ENCODE measurements at places on chromosomes 1 and 21.

GRCh38 chr1:45400049-45400448 is 59.8 kb upstream of the MUTYH start:
- DNase-seq = no peak

DNA sequence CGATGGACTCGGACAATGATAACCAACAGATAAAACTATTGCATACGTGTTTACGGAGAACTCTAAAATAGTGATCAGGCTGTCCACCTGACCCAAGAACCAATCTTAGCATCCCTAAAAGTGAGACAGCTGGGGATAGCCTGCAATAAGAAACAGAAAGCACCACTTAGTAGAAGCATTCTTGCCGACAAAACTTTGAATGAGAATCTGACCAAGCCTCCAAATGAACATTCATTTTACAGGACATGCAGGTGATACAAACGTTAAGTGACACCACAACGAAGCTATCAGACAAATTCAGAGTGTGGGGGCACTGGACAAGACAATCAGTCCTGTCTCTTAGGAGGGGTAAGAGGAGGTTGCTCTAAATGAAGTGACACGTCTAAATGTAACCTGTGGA is 1.2 kb downstream of the PSMG1 start:
- no peak for DNase-seq

DNA sequence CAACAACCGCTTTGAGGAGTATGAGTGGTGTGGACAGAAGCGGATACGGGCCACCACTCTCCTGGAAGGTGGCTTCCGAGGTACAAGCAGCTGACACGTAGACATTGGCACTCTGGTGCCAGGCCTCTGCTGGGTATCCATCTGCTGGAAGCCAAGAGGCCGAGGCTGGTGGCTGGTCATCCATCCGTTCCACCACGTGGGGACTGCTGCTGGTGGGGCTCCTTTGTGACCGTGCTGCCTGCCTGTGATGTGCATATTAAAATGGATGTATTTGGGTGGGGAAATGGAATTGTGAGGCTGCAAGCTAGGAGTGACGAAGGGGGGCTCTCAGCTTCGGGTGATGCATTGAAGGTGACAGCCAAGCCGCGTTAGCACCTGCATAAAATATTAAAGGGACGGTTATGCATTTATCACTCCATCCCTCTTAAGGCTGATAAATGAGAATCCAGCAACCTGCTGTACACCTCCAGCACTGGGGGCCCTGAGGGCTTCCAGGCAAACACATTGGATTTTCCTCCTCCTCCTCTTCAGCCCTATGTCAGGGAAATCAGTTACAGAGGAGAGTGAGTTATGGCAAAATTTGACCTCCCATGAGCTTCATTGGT is 38.1 kb downstream of the TMEM53 start:
- no peak for DNase-seq

DNA sequence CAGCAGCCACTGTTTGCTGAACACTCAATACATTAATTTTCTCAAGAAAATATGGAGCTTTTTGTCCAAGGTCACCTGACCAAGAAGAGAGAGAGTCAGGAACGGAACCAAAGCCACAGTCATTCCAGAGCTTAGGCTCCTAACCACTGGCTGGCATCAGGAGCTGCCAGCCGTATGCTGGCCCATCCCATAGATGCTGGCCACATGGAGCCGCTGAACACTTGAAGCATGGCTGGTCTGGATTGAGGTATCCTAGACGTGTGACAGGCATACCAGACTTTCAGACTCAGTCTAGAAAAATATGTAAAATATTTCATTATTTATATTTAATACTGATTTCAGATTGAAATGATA is 458.7 kb downstream of the MATN1 start:
- DNase-seq = no peak

GRCh38 chr1:27566462-27567145 is 37.3 kb downstream of the AHDC1 start:
- DNase-seq = no peak

DNA sequence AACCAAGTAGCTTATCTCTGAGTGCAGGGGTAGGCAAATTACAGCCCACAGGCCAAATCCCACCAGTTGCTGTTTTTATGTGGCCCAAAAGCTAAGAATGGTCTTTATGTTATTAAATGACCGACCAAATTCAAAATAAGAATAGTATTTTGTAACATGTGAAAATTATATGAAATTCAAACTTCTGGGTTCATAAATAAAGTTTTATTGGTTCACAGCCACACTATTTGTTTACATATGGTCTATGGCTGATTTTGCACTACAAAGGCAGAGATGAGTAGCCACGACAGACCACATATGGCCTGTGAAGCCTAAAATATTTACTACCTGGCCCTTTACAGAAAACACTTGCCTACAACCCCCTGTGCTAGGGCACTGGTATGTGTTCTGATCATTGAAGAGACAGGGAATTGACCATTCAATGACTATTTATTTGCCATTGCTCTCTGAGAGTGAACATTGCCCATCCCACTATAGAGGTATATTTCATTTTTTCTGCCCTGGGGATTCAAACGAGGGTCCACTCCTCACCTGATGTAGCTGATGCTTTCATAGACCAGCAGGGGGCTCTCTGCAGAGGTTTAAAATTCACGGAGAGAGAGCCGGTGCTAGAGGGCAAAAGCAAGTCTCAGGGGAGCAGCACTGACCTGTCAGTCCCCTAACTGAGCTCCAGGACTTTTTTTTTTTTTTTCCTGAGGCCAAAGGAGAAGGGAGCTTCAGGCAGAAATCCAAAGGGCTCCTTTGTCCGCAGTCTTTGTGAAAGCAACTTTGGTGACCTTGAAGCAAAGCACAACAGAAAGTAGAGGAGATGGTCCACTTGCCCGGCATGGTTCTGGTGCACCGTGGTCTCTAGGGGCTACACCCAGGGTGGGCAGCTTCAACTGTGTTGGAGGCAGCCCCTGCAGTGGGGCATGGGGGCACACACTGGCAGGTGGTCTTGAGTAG is 7.3 kb upstream of the GNL2 start:
- no peak for DNase-seq

- no peak for DNase-seq
These were observed 46.3 kb downstream of the XCL2 start for GRCh38 chr1:168497376-168497950.

- DNase-seq = peak; percentile 70
These were observed at the start of gene CSRP1 for GRCh38 chr1:201506557-201507359. CSRP1 (minus strand) TSS chr1:201507123; CDS start chr1:201496303, 10,820 bp downstream.

GRCh38 chr1:216632980-216633379 is 90.2 kb downstream of the ESRRG start:
- DNase-seq = no peak

DNA sequence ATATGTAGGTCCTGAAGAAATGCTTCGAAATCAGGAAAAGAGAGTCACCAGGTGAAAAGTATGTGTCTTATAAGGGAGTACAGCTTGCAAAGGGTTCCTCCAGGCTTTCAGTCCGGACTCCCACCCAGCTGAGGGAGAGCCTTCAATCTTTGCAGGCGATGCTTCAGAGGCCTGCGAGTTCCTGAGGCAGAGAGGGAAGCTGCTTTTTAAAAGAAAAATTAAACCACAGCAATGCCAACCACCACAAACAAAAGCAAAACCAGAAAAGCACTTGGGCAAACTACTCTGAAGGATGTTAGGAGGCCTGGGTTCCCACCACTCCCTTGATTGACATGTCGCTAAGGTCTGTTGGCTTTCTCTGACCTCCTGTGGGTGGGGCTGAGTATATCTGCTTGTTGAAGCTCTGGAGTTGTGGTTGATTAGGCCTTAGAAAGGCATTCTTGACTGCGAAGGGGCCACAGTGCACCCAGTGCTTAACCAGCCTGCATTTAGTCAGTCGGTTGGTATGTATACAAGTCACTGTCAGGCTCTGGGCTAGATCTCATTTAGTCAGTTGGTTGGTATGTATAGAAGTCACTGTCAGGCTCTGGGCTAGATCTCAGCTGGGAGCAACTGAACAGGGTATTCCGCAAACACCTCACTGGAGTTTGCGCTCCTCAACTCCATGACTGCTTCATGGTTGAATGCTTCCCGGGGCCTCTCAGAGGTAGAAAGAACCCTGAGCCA is 1.2 kb downstream of the NIPAL3 start:
- peak; percentile 42 for DNase-seq

GRCh38 chr1:203670594-203670993 is 44.0 kb downstream of the ATP2B4 start:
- DNase-seq = no peak

DNA sequence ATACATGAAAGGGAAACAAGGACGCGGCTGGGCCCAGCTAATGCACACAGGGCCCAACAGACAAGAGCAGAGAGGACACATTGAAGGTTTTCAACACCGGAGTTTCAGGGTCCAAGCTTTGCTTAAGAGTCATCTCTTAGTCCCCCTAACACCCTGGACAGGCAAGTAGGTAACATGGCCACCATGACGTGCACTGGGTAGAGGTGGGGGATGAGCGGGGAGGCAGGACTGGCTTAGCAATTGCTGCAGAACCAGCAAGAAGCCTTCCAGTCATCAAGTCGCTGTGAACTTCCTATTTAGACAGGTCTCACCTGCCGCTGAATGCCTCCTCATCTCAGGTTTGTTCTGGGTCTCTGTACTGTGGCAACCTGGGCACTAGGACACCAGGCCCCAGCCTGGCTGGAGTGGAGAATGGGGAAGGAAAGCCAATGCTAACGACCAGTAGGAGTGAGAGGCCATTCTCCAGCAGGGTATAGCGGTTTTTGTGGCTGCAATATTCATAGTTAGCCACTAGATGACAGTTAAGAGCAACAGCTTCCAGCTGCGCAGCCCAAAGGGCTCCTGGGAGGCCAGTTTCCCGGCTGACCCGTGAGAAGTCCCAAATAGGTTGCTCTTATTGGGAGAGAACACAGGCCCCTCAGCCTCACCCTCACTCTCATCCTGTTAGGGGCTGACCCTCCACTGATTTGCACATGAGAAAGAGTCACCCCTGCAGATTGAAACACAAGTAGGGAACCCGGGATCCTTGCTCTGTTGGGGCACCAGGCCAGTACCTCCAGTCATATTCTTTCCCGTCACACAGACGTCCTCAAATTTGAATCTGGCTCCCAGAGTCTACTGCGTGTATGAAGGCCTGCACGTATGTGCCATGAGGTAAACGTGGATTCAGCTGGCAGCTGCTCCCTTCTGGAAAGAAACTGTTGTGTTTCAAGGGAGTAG is 6.0 kb upstream of the PIGC start:
- peak; percentile 7 for DNase-seq

- DNase-seq = no peak
These were observed 5.6 kb downstream of the RNF2 start for GRCh38 chr1:185050823-185051451.

- no peak for DNase-seq
These were observed 32.7 kb downstream of the XCL1 start for GRCh38 chr1:168608796-168609715.

GRCh38 chr1:74197255-74197654 is 721 bp downstream of the LRRIQ3 start:
- no peak for DNase-seq

DNA sequence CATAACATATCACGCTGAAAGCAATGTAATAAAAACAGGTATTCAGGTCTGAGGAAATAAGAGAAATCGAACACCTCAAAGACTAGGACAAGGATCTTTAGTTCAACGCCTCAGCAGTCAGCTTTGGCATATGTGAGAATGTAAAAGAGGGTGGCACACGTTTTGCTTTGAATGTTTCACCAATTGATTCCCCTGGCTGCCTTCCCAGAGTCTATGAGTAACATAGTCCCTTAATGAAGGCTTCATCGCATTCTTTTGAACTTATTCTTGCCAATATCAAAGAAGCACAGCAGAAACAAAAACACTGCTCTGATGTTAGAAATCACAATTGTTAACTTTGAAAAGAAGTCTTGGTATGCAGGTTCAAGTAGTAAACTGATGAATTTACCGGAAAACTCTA is 764.8 kb downstream of the ADGRL2 start:
- no peak for DNase-seq

DNA sequence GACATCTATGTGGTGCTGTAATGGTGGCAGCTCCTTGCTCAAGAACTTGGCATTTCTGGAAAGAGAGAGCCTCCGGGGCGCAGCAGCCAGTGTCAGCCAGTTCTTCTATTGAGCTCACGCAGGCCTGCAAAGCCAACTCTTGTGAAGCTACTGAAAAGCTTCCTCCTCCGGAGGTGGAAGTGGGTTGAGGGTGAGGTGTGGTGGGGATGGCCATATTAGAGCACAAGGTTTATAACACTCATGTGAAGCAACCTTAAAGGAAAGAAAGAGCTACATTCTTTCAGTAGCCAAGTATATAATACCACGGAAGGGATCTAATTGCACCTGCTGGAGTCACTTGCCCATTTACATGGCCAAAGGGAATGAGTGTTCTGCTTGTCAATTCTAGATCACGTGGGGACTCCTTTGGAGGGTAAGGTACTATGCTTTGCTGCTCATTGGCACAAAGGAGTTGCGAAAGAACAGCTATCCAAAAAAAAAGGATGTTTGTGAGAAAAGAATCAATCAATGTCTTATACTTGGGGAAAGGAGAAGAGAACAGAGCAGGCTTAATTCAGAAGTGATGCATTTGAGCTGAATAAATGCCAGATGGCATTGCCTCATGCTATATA is 18.3 kb upstream of the MAP10 start:
- no peak for DNase-seq

DNA sequence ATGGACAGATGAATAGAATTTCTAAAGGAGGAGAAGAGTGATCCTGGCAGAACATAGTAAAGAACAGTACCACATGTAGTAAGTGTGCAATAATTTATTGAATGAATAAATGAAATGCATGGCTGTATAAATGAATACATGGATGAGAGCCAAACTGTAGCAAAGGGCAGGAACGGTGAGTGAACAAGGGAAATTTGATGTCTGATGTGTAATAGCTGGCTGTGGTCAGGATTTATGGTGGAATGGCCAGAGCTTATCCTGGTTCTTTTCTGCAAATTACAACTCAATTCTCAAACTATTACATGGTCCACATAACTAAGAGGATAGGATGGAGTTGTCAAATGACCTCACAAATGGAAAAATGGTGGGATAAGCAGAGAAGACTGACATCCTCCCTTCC is 43.2 kb upstream of the ARHGAP29 start:
- DNase-seq = no peak

GRCh38 chr1:26833432-26834405 is 7.2 kb downstream of the ZDHHC18 start:
- peak; percentile 91 for DNase-seq

DNA sequence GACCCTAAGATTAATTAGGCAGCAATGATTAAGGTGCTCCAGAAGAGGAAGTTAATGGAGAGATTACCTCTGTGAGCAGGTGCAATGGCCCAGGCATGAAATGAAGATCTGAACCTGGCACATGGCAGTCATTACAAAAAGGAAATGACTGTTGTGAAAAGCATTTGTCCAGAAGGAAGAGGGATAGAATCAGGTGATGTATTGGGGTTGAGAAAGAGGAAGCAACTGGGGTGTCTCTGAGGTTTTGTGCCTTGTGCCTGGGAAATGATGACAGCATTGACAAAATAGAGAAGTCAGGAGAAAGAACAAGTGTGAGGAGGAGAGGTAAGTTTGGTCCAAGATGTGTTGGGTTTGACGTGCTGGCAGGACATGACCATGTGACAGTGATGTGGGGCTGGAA is 5.6 kb downstream of the CRCT1 start:
- no peak for DNase-seq

- no peak for DNase-seq
These were observed 49.9 kb upstream of the ZC3H12A start for GRCh38 chr1:37424523-37424922.

DNA sequence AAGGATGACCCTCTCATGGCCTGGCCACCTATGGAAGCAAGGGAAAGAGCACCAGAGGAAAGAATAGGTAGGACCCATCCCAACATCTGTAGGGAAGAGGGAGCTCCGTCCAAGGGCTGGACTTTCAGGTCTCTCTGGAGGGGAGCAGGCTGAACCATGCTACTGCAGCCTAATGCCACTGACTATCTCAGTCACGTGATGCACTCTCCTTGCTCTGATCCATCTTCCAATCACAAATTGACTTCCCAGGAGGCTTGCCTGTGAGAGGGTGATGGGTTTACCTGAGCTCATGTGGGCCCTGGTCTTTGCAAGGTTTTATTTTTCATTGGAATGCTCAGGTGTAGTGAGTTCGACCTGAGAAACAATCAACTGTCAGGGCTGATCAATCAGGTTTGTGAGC is 128.8 kb downstream of the CACNA1E start:
- no peak for DNase-seq

Measured in effector memory CD4-positive, alpha-beta T cell (primary cell).